SHP77 (cell line): ENCODE measurements at places on chromosomes 6 and 20.

DNA sequence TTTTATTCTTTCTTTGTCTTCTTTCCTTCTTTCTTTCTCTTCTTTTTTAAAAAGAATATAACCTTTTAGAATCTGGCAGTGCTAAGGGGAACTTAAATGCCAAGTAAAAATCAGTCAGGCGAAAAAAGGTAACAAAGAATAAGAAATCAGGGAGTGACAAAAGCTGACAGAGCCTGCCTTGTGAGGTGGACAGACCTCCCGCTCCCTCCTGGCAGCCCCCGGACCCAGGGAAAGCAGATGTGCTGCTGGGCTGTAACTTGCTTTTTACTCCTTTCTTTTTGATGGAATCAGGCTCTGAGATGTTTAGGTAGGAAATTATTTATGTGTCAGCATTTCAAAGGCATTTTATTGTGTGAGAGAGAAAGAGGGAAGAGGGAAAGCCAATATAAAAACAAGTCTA lies 95.5 kb upstream of the TRAF3IP2 start:
- no peak for DNase-seq

GRCh38 chr6:72322771-72323170 lies 299.1 kb upstream of the KCNQ5 start:
- DNase-seq: no peak

- no peak for DNase-seq
These were observed 359.8 kb downstream of the EPM2A start for GRCh38 chr6:145375502-145375901.

GRCh38 chr20:33896509-33896908 lies 85.4 kb downstream of the CHMP4B start:
- DNase-seq: no peak

DNA sequence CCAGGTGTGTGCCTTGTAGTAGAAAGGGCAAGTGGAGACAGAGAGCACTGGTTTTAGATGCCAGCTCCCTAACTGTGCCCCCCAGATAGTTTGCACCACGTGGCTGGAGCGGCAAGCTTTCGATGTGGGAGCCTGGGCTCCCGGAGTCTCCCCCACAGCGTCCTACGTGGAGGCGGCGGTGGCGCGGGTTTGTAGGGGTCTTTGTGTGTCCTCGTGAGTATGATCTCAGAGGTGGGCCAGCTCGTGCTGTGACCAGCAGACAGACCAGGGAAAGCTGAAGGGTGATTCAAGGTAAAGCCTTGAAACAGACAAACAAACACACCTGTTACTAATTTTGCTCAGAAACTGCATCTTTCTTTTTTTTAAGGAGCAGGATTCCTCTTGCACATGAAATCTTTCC lies 5.6 kb upstream of the KCNK16 start:
- DNase-seq: no peak

- no peak for DNase-seq
These were observed 57.5 kb downstream of the ILRUN start for GRCh38 chr6:34638834-34639736.

GRCh38 chr20:53294804-53295203 lies 298.8 kb downstream of the ZNF217 start:
- no peak for DNase-seq

- DNase-seq: no peak
These were observed 33.1 kb downstream of the SRC start for GRCh38 chr20:37378785-37379598.

DNA sequence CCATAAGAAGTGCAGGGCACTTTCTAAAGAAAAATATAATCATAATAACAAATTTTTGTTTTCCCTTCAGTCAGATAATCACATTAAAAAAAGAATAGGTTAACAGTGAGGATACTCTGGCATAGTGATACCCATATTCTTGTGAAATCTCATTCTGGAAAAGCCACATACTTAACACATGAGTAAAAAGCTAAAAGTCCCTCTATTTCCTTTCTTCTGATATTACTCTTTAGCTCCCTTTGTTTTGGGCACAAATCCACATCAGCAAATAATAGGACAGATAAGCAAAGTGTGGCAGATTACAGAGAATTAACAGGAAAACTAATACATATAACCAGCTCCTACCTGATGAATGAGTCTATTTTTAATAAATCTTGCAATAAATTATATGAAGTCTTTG lies 15.8 kb downstream of the SHPRH start:
- no peak for DNase-seq

- no peak for DNase-seq
These were observed 154.9 kb downstream of the MRPL14 start for GRCh38 chr6:43972179-43972912.

GRCh38 chr20:24546232-24546892 lies 76.9 kb downstream of the SYNDIG1 start:
- no peak for DNase-seq

- DNase-seq: no peak
These were observed 208.8 kb downstream of the ARHGAP18 start for GRCh38 chr6:129500958-129501739.

- no peak for DNase-seq
These were observed 133.6 kb downstream of the LMBRD1 start for GRCh38 chr6:69663215-69663614.

DNA sequence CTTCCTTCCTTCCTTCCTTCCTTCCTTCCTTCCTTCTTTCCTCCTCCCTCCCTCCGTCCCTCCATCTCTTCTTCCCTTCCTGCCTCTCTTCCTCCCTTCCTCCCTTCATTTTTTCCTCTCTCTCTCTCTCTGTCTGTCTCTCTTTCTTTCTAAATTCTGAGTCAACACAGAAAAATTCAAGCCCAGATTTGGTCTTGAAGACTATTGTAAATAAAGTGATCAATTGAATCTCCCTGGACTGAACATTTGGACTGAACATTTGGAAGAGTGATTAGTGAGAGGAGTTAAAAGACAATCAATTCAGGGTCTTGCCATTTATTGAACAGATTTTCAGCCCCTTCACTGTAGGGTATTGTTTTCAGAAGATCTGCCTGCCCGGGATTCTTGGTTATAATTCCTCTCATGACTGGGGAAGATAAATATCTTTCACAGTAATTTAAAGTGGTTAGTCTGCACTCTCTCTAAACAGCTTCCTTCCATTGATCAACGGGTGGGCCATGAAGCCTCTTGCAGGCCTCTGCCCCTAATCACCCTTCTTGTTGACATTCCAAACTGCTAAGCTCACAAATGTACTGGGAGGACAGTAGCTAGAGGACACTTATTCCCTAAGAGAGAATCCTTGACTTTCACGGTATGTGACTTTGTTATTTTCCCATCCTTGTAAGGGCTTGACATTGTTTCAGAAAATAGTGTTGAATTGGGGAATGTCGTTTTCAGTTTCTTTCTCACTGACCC lies 101.7 kb upstream of the BMP2 start:
- no peak for DNase-seq

- no peak for DNase-seq
These were observed 994 bp downstream of the CLDN20 start for GRCh38 chr6:155264693-155265320.

DNA sequence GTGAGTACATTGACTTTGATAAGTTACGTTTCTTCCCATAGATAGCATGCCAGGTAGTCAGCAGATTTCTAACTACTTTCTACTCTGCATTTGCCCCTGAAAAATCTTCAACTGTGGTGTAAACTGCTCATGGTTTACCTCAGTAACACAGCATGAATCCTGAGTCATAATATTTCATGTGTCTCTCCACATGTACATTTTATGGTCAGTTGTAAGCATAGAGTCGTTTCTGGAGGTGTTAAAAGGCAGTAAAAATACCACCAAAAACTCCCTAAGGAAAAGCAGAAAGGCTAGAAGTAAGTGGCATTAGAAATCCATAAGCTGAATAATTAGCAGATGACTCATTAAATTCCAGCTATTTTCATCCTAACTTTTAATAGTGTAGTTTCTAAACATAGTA lies 4.1 kb upstream of the GPR63 start:
- DNase-seq: no peak

GRCh38 chr20:764255-764654 lies 4.0 kb downstream of the SLC52A3 start:
- DNase-seq: no peak

DNA sequence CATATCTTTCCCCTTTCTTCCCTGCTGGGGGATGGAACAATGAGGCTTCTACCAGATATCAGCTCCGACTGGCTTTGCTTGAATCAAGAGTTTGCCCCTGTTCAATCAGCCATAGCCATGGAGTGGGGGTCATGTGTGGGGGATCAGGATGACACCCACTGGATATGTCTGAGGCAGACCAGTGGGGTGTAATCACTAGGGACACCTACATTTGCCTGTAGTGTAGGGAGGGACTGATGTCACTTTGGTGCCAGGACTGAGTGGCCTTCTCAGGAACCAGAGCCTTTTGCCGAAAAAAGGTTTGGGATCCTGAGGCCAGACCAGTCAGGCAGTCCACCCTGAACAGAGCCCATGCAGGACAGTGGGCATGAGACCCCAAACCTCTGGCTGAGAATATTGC lies 1.0 kb downstream of the ITPA start:
- DNase-seq: no peak

- DNase-seq: no peak
These were observed 5.7 kb upstream of the NHSL1 start for GRCh38 chr6:138504764-138505689.

DNA sequence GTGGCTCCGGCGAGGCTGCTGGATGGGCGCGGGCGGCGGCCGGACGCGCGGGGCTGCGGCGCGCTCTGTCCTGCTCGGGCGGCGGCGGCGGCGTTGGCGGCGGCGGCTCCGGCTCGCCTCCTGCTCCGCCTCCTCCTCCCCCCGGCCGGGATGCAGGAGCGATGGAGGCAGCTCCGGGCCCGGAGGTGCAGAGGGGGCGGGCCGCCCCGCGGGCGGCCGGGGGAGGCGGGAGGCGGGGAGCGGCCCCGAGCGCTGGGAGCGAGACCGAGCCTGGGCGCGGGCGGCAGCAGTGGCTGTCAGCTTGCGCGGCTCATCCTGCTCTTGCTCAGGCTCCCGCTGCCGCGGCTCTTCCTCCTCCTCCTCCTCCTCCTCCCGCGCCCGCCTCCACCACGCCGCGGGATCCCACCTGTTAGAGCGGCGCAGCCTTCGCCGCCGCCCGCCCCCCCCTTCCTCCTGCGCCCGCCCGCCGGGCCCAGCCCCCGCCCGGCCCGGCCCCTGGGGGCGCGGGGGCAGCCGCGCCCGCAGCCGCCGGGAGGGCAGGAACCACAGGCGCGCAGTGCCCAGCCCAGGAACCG lies at the start of gene NOL4L:
TSS of gene NOL4L (minus strand) at position 323 of the 575 bp plus-strand sequence. CDS start 443 bp downstream, outside the sequence.
- no peak for DNase-seq

DNA sequence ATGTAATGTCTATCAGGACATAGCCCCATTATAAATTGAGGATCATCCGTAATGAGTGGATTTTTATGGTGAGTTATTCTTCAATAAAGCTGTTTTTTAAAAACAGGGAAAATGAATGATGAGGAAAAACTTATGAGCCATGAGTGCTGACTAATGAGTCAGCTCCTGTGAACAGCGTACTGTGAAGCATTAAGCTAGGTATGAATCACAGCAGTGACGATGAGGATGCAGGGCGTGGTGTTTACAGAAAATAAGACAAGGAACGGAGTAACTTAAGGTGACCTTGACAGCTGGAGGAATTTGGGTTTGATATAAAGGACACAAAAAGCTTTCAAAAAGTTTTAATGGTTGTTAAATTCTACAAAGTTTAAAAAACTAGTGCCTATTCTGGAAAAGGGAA lies 96.3 kb downstream of the FOXF2 start:
- no peak for DNase-seq

DNA sequence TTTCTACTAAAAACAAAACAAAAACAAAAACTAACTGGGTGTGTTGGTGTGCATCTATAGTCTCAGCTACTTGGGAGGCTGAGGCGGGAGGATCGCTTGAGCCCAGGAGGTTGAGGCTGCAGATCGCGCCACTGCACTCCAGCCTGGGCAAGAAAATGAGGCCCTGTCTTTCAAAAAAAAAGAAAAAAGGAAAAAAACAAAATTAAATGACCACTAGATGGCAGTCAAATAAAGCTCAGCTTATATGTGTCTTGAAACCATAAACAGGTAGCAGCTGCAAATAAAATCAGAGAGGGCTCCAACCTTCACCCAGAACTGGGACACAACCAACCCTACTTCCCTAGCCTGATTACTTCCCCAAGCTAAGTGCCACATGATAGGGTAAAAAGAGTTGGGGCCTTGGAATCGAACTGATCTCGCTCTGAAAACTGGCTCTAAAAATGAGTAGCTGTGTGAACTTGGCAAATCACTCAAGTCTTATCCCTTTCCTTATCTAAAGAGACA lies 67.1 kb upstream of the ADGRF4 start:
- DNase-seq: peak; percentile 57

DNA sequence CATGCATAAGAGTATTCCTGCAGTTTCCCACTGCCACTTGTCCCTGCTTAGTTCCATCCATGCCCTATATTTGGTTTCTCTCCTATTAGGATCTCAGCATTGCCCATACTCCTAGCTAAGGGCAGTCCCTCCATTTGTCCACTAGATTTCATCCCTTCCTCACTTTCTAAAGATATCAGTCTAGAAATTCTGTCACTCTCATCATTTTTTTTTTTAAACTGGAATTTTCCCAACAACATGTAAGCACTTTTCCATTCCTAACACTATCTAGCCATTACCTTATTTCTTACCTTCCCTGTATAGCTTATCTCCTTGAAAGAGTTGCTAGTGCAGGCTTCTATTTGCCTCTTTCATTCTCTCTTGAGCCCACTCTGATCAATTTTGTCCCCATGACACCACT lies 312.2 kb downstream of the BTBD3 start:
- DNase-seq: no peak

DNA sequence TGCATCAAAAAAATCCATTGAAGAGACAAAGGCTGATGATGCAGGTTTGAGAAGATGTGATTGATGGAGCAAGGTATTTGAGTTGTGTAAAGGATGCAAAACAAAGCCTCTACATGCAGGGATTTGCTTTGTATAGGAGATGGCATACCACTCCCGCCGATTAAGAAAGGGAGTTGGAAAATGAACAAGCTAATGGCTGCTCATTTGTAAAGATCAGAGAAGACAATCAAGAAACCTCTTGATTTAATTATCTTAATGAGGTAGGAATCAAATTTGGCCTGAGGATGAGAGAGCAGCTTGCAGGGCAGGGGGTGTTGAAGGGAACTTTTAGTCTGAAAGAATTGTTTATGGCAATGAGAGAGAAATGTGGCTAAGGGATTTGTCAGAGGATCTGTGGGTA lies 448.2 kb upstream of the ADGRB3 start:
- no peak for DNase-seq
